Stomach (tissue), 19 donors: ENCODE measurements at places on chromosomes 11 and 22. TPM values are rescaled to one million over a fixed set of nuclear protein-coding genes. Genes with fewer than 3 reads are reported as not detected.

Gene RAB3IL1
- 12.8 TPM for total RNA-seq

Gene PTGDR2
- 67.8 TPM for total RNA-seq

DNA sequence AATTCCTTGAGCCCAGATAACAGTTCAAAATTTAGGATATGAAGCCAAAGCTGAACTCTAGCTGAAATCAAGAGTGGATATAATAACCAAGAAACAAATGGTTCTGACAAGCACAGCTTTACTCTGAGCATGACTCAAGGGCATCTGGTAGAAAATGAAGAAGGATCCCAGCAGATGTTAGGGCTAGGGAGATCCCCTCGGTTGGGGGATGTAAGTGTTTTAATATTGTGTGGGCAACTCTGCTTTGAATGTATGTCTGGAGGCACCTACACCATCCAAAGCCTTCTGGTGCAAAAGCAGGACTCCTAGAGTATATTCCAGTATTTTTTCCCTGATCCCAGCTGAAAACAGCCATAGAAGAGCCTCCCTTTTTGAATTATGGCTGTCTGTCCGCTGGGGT is 61.7 kb downstream of the FLI1 start:
- H3K36me3 ChIP-seq = no peaks in the 10 kb centered on the region
- DNase-seq = no peak
- no peak overlapping the region for H3K4me3 ChIP-seq
- H3K27me3 ChIP-seq = no peaks in the 10 kb centered on the region
- H3K27ac ChIP-seq = no peak overlapping the region
- no peaks in the 10 kb centered on the region for H3K4me1 ChIP-seq

- no peak overlapping the region for H3K4me3 ChIP-seq
- peaks cover 21% of the 10 kb centered on the region for H3K4me1 ChIP-seq
- no peaks in the 10 kb centered on the region for H3K36me3 ChIP-seq
- H3K27ac ChIP-seq = no peak overlapping the region
- DNase-seq = peak; percentile 68
Observed at GRCh38 chr11:128039140-128040021, 548.0 kb downstream of the ETS1 start.

DNA sequence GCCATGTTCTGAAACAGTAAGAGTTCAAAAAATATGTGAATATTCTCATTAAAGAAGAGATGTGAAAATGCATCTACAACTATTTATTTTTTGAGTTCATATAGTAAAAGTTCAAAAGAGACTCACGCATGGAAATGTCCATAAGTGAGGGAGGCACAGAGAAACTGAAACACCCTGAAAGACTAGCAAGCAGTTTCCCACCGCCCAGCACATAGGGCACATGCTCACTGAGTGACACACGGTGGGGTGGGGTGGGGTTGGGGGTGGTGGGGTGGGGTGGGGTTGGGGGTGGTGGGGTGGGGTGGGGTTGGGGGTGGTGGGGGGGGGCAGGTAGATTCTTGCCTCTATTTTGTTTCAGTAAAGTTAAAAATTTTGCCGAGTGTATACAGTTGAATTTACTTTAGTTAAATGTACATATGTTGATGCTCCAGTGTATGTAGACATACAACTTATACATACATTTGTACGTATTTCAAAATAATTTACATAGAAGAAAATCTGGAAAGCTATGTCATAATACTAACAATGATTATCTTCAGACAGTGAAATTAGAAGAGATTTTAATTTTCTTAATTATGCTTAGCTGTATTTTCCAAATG is 6.3 kb downstream of the CCDC34 start:
- DNase-seq = no peak
- H3K36me3 ChIP-seq = no peaks in the 10 kb centered on the region
- H3K4me1 ChIP-seq = no peaks in the 10 kb centered on the region
- no peak overlapping the region for H3K4me3 ChIP-seq

- no peak overlapping the region for H3K4me3 ChIP-seq
- no peaks in the 10 kb centered on the region for H3K36me3 ChIP-seq
- peak; percentile 94 for DNase-seq
- peaks cover 44% of the 10 kb centered on the region for H3K4me1 ChIP-seq
- no peaks in the 10 kb centered on the region for H3K27me3 ChIP-seq
- peak overlapping the region; percentile 13 for H3K27ac ChIP-seq
Observed at GRCh38 chr22:29907753-29908515, 25.0 kb downstream of the MTMR3 start.
